Effector memory CD8-positive, alpha-beta T cell (primary cell): ENCODE measurements at places on chromosomes 4 and X.

DNA sequence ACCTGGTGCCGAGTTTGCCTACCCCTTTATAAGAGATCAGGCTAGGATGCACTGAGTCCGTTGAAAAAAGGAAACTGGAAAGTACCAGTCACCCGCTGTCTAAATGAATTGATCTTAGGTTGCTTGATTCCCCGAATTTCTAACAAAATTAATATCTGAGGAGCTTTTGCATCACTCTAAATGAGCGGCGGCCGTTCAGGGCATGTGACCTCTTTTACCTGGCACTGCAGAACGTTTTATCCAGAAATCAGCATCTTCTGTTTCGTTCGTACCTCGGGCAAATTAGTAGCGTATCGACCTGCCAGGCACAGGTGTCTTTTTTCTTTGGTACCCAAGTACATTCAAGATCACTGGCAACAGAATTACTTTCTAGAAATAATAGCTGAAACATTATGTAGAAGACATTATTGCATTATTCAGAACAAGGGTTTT, 876 bp downstream of the KLHL2 start:
- no peak for DNase-seq
- no peaks in the 10 kb centered on the region for H3K27me3 ChIP-seq
- H3K4me3 ChIP-seq, result peak overlapping the region; percentile 76
- no peak overlapping the region for H3K27ac ChIP-seq

DNA sequence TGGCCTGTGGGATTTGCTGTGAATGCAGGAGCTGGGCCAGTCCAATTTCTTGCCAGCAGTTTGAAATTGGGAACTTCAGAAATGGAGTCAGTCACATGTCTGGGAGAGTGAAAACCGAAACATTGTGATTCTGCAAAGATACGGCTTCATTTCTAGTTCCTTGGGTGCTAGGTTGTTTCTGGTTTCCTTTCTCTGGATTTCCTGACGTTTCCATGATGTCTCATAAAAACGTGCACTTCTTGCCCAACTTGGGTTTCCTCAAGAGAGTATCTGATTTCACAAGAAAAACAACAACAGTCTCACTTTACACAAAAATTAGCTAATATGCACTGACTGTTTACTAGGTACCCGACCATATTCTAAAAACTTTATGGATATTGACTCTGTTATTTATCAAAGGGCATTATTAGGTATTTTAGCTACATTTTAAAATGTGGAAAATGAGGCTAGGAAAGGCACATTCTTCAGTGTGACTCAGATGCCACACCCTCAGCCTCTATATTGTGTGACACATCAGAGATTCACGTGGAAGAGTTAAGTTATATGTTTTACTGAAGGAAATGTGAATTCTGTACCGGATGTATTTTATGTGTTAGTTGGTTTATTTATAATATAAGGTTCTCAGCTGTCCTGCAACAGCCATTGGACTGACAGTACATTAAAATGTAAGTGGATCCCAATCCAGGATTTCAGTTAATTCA, 225.0 kb upstream of the PUDP start:
- H3K27me3 ChIP-seq, result no peaks in the 10 kb centered on the region
- no peak overlapping the region for H3K27ac ChIP-seq
- no peaks in the 10 kb centered on the region for H3K4me1 ChIP-seq
- no peak overlapping the region for H3K4me3 ChIP-seq
- H3K36me3 ChIP-seq, result no peaks in the 10 kb centered on the region

- no peak overlapping the region for H3K27ac ChIP-seq
- DNase-seq, result peak; percentile 20
- peak overlapping the region; percentile 62 for H3K4me3 ChIP-seq
- peaks cover 3% of the 10 kb centered on the region for H3K4me1 ChIP-seq
- no peaks in the 10 kb centered on the region for H3K36me3 ChIP-seq
- H3K27me3 ChIP-seq, result no peaks in the 10 kb centered on the region
Measured at GRCh38 chrX:153474718-153475117, 4.3 kb upstream of the HAUS7 start.

- no peak overlapping the region for H3K27ac ChIP-seq
- H3K4me3 ChIP-seq, result no peak overlapping the region
- no peak for DNase-seq
- peaks cover 32% of the 10 kb centered on the region for H3K36me3 ChIP-seq
Measured at GRCh38 chr4:25817059-25817681, 45.6 kb downstream of the SEL1L3 start.

GRCh38 chrX:17415242-17415810, 40.3 kb downstream of the NHS start:
- H3K27ac ChIP-seq, result no peak overlapping the region
- no peak for DNase-seq
- H3K4me1 ChIP-seq, result no peaks in the 10 kb centered on the region
- no peaks in the 10 kb centered on the region for H3K36me3 ChIP-seq
- H3K4me3 ChIP-seq, result no peak overlapping the region

DNA sequence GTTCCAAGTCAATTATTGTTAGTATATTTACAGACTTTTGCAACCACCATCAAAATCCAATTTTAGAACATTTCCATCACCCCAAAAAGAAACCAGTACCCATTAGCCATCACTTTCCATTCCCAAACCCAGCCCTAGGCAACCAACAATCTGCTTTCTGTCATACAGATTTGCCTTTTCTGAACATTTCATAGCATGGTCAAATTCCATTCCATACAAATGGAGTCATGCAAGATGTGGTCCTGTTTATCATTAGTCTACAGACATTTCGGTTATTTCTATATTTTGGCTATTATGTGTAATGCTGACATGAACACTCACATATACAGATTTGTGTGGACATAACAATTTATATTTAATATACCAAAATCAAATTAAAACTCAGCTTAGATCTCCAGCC, 508.7 kb downstream of the ZNF674 start:
- no peak for DNase-seq
- no peak overlapping the region for H3K4me3 ChIP-seq
- no peak overlapping the region for H3K27ac ChIP-seq
- no peaks in the 10 kb centered on the region for H3K36me3 ChIP-seq
- H3K27me3 ChIP-seq, result peaks cover 5% of the 10 kb centered on the region

- DNase-seq, result no peak
- H3K36me3 ChIP-seq, result peaks cover 95% of the 10 kb centered on the region
- H3K27me3 ChIP-seq, result no peaks in the 10 kb centered on the region
- peak overlapping the region; percentile 79 for H3K4me3 ChIP-seq
Measured at GRCh38 chr4:40240040-40240653, 43.3 kb downstream of the RHOH start.

GRCh38 chr4:36285784-36286480, 4.5 kb downstream of the DTHD1 start:
- peak overlapping the region; percentile 91 for H3K4me3 ChIP-seq
- peaks cover 34% of the 10 kb centered on the region for H3K36me3 ChIP-seq
- peaks cover 56% of the 10 kb centered on the region for H3K4me1 ChIP-seq
- DNase-seq, result peak; percentile 65
- peak overlapping the region; percentile 98 for H3K27ac ChIP-seq

- no peaks in the 10 kb centered on the region for H3K4me1 ChIP-seq
- peaks cover 16% of the 10 kb centered on the region for H3K27me3 ChIP-seq
Measured at GRCh38 chr4:98779088-98779487, 120.7 kb upstream of the TSPAN5 start.
